ENCODE measurements at places on chromosomes 5 and 9. TPM values are rescaled to one million over a fixed set of nuclear protein-coding genes. Genes with fewer than 3 reads are reported as not detected.

DNA sequence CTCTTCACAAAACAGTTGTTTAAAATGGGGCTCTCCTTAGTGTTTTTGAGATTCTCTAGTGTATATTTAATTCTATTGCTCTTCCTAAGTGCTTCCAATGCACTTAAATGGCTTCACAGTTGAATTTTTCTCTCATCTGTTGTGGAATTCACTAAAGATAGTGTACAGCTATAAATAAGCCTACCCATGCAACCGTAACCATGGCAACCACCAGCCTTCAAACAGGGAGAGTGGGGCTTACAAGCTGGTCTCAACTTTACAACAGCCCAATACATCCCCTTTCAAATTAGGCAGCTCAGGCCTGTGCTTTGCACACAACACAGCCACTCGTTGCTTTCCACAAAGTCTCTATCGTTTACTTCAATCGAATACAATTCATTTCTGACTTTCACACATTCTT, 144.0 kb upstream of the PLPPR1 start:
- H3K4me3 ChIP-seq = no peak overlapping the region
- no peak for DNase-seq
- no peaks in the 10 kb centered on the region for H3K4me1 ChIP-seq

- H3K36me3 ChIP-seq = no peaks in the 10 kb centered on the region
- no peaks in the 10 kb centered on the region for H3K27me3 ChIP-seq
- no peak overlapping the region for H3K4me3 ChIP-seq
- H3K27ac ChIP-seq = no peak overlapping the region
- H3K4me1 ChIP-seq = no peaks in the 10 kb centered on the region
- DNase-seq = no peak
These were observed 54.7 kb upstream of the PRLR start for GRCh38 chr5:35285011-35285410.

- no peaks in the 10 kb centered on the region for H3K4me1 ChIP-seq
- H3K4me3 ChIP-seq = no peak overlapping the region
- H3K36me3 ChIP-seq = no peaks in the 10 kb centered on the region
These were observed 19.6 kb upstream of the MAN2A1 start for GRCh38 chr5:109669991-109670706.

- peaks cover 29% of the 10 kb centered on the region for H3K36me3 ChIP-seq
- no peaks in the 10 kb centered on the region for H3K4me1 ChIP-seq
- H3K27ac ChIP-seq = no peak overlapping the region
- no peak overlapping the region for H3K4me3 ChIP-seq
These were observed 18.1 kb upstream of the PDCL start for GRCh38 chr9:122846371-122846940.

Gene PCDHGA5
- 5.0 TPM for total RNA-seq
